ENCODE measurements at places on chromosomes 5 and 9.

GRCh38 chr5:56825222-56825824, 10.0 kb downstream of the MAP3K1 start:
- no peak for DNase-seq

- DNase-seq: no peak
Measured at GRCh38 chr5:178312880-178313282, 80.3 kb upstream of the PHYKPL start.

GRCh38 chr5:157476702-157477408, 16.8 kb downstream of the NIPAL4 start:
- DNase-seq: peak; percentile 72

GRCh38 chr5:76528547-76529331, 94.5 kb downstream of the F2RL2 start:
- no peak for DNase-seq

- DNase-seq: peak; percentile 9
Measured at GRCh38 chr9:6538666-6539071, 106.9 kb downstream of the GLDC start.

DNA sequence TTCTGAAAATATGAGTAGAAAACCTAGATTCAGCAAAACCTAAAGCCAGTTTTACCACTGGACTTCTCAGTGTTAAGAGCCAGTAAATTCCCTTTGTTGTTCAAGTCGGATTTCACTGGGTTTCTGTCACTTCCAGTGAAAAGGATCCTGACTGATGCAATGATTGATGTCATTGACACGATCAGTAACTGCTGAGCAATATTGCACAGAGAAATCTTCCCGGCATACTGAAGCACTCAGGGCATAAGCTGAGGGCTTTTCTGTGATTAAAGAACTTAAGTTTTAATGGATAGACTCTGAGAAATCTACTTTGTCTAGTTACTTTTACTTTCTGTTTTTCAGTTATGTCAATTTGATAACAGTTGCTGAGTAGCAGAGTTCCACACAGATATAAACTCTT, 61.9 kb downstream of the DENND1A start:
- DNase-seq: no peak

- DNase-seq: no peak
Measured at GRCh38 chr5:94731471-94731870, 113.0 kb downstream of the SLF1 start.

- no peak for DNase-seq
Measured at GRCh38 chr9:93662952-93663572, 86.7 kb downstream of the PHF2 start.

- DNase-seq: peak; percentile 51
Measured at GRCh38 chr9:120985819-120986222, 59.2 kb upstream of the TRAF1 start.

GRCh38 chr9:116115761-116116353, 37.7 kb upstream of the PAPPA start:
- DNase-seq: peak; percentile 63

DNA sequence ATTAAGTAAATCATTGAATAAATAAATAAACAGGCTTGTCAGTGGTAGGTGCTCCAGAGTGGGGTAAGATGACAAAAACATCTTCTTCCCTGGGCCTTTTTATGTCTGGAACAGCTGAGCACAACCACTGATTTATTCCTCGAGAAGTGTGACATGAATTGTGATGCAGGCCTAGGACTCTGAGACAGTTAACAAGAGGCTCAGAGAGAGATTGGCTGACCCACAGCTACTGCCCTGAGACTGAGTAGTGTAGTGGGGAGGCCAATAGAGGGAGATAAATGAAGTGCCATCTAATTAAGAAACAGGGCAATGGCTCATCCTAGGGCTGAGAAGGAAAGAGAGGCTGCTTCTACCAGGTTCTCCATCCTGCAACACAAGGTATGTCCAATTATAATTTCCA, 369.3 kb upstream of the TRPC7 start:
- DNase-seq: no peak

DNA sequence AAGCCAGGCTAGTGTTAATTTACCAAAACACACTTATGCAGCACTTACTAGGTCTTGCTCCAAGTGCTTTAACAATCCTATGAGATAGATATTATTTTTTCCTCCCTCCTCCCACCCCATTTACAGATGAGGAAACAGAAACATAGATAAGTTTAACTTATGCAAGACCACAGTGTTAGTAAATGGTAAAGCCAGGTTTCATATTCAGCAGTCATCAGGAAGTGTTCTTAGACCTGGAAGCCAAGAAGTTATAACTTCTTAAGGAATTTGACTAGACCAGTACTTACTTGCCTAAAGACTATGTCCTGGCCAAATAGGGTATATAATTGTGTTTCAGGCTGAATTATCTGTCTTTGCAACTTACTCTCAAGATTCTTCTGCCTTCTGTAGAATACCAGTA, 15.9 kb downstream of the ABHD17B start:
- no peak for DNase-seq

- DNase-seq: no peak
Measured at GRCh38 chr5:36756848-36757247, 119.7 kb upstream of the NIPBL start.

DNA sequence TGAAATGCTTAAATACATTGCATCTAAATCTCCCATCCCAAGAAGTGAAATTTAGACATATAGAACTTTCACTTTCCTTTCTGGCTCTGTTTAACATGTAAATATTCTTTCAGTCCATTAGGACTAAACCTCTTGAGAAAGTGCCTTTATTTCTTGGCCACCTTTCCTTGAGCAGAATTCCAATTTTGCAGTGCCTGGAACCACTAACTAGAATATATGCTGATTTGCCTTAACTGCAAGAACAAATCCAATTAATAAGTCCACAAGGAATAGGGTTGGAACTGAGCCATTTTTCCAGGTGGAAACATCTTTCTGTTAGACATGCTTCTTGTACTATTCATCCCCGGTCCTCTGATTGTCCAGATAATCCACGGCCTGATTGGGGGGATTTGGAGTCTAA, 478.0 kb downstream of the ENC1 start:
- no peak for DNase-seq

DNA sequence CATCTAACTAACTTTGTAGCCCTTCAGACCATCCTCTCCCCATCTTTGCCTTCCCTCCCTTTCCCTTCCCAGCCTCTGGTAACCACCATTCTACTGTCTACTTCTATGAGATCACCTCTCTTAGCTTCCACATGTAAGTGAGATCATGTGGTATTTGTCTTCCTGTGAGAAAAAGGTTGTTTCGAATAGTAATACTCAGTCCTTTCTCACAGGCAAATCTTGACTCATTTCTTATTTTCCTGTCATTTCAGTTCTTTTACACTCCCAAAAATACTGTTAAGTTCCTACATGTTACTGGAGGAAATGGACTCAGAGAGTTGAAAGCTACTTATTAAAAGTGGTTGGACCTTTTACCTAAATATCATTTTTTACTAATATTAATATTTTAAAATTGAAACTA, 82.1 kb downstream of the SLF1 start:
- DNase-seq: no peak

DNA sequence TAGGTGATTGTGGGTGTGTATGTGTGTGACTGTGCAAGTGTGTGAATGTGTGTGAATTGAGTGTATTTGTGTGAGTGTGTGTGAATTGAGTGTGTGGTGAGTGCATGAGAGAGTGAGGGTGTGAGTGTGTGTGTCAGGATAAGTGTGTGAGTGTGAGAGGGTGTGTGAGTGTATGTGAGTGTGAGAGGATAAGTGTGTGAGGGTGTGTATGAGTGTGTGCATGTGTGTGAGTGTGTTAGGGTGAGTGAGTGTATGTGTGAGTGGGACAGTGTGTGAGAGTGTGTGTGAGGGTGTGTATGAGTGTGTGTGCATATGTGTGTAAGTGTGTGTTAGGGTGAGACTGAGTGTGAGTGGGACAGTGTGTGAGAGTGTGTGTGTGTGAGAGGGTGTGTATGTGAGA, 21.7 kb downstream of the GPRIN1 start:
- DNase-seq: no peak

- peak; percentile 75 for DNase-seq
Measured at GRCh38 chr9:97293207-97293721, 14.2 kb upstream of the CCDC180 start.

GRCh38 chr5:171419688-171420430, 412 bp downstream of the FGF18 start:
- peak; percentile 43 for DNase-seq
